Kidney (tissue), 22 donors: ENCODE measurements at places on chromosomes 4 and X.

DNA sequence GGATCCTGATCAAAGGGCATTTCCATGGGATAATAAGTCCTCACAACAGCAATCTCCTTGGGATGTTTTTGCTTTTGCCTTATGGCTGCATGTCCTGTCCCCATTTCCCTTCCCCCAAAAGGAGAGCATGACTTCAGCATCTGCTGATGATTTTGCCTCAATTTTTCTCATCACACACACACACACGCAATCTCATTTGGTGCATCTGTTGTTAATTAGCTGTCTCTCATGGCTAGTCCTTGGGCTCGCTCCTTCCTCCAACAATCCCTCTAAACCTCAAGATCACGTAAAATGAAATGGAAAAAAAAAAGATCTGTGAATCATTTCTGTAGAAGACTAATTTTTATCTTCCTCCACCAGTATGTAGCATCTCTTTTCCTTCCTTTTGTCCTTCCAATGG, 153.6 kb downstream of the RBMX2 start:
- no peak for DNase-seq

DNA sequence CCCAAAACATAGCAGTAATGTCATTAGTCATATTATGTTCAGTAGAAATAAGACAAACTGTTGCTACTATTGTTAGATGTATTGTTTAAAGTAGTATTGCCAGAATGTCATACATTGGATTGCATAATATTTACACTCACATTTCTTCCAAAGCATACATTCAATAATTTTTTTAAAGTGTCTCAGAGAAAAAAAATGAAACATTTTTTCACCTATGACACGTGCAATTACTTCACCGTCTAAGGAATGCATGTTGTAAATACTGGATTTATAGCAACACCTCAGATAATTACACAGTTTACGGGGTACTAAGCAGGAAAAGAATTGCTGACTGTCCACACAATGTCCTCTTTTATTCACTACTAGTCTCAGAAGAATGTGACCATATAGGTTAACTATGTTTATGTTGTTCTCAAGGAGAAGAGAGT, 162.1 kb downstream of the PCDH18 start:
- no peak for DNase-seq

DNA sequence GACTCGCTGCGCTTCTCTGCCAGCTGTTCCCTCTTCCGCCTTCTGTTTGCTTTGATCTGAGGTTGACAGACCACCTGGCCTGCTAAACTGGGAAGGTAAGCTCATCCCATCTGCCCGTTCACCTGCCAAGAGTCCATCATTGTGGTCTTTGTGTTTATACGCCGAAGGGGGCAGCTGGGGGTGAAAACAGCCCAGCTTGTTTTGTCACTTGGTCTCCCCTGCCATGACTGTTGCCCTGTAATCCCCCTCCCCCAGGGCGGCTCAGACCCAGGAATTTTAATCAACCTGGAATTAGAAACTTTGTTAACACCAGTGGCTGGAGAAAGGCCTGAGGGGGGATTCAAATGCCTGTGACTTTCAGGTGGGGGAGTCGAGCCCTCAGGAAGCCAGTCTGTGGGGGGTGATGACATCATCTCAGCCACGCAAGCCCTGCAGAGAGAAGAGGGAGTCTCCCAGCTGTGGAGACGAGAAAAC, 333.3 kb downstream of the BCOR start:
- peak; percentile 53 for DNase-seq

DNA sequence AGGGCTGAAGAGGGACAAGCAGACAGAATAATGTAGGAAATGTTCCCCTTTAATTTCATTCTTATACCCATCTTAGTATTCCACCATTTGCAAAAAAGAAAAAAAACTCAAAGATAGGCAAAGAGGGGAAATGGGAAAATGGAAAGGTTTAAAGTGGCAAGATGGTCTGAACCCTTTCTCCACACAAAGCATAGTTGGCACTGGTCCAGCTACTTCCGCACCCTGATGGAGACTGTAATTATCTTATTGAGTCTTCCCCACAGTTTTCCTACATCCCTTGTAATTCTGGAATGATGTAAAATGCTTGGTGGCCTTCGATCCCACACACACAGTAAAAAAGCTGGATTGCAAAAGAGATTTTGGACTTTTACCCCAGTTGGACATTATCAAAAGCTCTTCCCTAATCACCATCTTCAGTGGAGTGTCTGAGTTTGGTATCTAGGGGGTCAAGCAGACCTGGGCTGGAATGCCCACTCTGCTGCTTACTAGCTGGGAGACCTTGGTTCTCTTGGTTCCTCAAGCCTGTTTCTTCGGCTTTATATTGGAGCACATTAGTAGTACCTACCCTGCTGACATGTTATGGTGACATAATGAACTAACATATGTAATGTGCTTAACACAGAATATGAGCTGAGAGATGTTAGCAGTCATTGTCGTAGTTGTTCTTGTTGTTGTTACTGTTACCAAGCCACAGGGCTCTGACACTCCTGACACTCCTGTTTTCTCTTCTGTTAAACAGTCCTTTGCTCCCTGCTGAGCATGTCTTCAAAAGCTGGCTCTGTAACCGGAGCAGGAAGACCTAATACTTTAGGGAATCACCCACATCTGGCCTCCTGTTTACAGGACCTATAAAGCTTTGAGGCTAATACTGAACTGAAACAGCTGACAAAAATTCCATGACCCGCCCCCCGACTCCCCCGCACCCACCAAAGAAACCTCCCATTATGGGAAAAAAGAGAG, 4.7 kb downstream of the SRPX2 start:
- peak; percentile 79 for DNase-seq

DNA sequence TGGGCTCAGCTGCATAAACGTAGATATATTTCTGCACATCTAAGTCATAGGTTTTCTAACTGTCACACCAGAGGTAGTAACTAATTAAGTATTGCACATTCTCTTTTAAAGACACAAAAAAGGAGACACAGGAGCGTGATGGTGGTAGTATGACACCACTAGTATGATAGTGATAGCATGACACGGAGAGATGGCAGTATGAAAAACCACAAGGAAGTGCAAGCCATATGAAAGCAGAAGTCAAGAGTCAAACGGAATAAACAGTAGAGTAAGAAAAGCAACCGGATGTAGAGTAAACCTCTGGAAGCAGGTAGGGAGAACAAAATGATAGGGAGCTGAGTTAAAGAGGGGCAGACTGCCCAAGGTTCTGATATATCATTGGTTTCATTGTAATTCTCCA, 382.2 kb upstream of the INTU start:
- DNase-seq: no peak

GRCh38 chr4:94262163-94263016, 54.7 kb downstream of the SMARCAD1 start:
- DNase-seq: no peak

- DNase-seq: no peak
Measured at GRCh38 chr4:41913509-41913908, 21.7 kb upstream of the TMEM33 start.

- no peak for DNase-seq
Measured at GRCh38 chrX:120486786-120487185, 17.7 kb upstream of the LAMP2 start.

GRCh38 chr4:76663824-76664223, 228.8 kb downstream of the SHROOM3 start:
- no peak for DNase-seq
